ENCODE measurements at places on chromosomes 11 and 22. TPM values are rescaled to one million over a fixed set of nuclear protein-coding genes. Genes with fewer than 3 reads are reported as not detected.

Gene MS4A7
- total RNA-seq = 13.1 TPM

Gene BRSK2
- total RNA-seq = 0.52 TPM

Gene TCN1
- not detected for total RNA-seq

Gene TIMP3
- 250 TPM for total RNA-seq

Gene MMP10
- not detected for total RNA-seq

Gene TMEM179B
- total RNA-seq = 20.5 TPM

Gene SPDYC
- total RNA-seq = not detected

Gene TMPRSS4
- 0.30 TPM for total RNA-seq

Gene ESAM
- total RNA-seq = 40.0 TPM

Gene C11orf87
- 0.14 TPM for total RNA-seq

Gene UBASH3B
- total RNA-seq = 2.6 TPM

- no peak for DNase-seq
Observed at GRCh38 chr22:19940536-19941364, 822 bp upstream of the COMT start.

DNA sequence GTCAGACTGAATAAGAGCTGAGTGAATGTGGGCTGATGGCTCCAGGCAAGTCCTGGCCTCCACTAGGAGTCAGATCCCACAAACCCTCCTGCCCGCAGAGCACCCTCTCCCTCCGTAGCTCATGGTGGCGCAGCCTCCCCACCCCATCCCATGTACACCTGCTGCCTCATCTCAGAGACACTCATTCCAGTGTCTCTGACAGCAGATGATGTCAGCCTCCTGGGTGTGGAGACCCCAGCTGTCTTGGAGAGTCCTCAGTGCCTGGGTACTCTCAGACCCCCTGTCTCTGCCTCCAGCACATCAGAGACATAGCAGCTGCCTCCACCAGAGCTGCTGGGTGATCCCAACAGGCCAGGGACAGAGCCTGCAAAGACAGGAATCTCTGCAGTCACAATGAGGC lies 9.5 kb downstream of the IGLL5 start:
- no peak for DNase-seq

DNA sequence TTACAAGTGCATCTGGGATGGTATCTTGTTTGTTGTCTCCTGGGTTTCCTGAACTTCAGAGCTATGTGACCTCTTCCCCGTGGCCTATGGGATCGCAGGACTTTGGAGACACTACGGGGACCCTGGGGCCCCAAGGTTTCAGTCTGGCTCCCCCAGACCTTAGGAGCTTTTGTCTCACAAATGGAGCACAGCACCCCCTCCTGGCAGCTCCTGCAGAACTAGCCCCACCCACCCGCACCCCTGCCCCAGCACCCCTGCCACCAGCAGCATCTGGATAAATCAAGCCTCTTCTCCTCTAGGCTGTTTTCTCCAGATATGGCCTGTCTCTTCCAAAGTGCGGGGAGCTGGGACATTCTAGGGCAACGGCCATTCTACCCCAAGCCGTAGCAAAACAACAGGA lies 10.4 kb downstream of the RCOR2 start:
- no peak for DNase-seq

GRCh38 chr11:78722786-78723185 lies 148.1 kb upstream of the NARS2 start:
- no peak for DNase-seq

- no peak for DNase-seq
Observed at GRCh38 chr11:69003866-69004367, 9.1 kb downstream of the MRGPRF start.

DNA sequence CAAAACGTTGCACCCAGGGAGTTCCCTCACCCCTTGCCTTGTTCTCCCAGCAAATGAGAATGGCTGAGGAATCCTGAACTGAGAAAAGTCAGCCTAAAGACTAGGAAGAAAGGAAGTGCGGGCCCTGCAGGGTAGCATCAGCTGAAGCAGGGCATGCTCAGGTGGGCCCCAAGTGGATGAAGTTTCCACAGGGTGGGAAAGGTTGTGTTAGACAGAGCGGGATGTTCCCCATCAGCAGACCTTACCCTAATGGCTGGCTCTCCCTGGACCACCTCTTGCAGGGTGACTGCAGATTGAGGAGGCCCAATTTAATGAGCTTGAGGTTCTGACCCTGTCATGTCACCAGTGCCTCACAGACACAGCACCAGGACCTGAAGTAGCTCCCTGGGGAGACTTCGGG lies 81.5 kb upstream of the MYOD1 start:
- no peak for DNase-seq

GRCh38 chr11:134008634-134009071 lies 51.9 kb upstream of the IGSF9B start:
- no peak for DNase-seq

DNA sequence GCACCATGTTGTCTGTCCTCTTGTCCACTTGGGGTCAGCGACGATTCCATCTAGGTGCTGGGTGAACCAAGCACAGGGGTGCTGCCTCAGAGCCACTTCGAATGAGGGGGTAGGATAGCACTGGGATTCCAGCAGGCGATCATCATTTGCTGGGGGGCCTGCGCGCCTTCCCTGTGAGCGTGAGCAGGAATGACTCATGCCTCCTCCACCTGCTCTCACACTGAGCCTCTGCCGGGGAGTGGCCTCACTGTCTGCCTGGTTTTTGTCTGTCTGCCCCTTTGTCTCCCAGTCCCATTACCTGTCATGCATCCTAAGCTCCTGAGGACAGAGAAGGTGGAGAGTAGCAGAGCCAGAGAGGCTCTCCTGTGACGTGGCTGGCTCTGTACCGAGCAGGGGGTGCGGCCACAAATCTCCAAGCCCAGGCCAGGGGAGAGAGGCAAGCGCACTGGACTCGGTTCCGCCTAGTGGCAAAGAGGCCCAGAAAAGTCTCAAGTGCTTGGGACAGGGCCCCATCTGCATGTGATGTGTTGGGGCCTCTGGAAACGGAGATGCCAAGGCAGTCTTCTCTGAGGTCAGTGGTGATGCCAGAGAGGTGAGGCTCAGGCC lies 30.8 kb downstream of the RSPH14 start:
- DNase-seq = no peak

DNA sequence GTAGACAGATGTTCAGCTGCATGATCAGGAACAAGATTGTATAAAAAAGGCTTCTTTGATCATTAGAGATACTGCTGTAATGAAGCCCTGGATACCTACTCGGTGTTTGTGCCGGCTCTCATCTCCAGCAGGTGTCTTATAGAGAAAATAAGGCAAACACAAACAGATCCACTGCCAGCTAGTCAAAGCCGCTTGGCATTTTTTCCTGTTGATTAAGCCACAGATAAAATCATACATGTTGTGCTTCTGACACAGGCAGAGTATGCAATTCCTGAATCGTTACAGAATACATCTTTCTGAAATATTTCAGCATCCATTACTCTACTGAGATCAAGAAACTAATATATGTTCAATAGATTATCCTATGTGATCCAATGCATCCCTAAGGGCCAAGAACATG lies 206.9 kb downstream of the CADM1 start:
- no peak for DNase-seq

GRCh38 chr11:128662076-128662475 lies 31.8 kb upstream of the FLI1 start:
- DNase-seq = no peak

- DNase-seq = no peak
Observed at GRCh38 chr11:120186456-120186773, 24.4 kb upstream of the OAF start.

DNA sequence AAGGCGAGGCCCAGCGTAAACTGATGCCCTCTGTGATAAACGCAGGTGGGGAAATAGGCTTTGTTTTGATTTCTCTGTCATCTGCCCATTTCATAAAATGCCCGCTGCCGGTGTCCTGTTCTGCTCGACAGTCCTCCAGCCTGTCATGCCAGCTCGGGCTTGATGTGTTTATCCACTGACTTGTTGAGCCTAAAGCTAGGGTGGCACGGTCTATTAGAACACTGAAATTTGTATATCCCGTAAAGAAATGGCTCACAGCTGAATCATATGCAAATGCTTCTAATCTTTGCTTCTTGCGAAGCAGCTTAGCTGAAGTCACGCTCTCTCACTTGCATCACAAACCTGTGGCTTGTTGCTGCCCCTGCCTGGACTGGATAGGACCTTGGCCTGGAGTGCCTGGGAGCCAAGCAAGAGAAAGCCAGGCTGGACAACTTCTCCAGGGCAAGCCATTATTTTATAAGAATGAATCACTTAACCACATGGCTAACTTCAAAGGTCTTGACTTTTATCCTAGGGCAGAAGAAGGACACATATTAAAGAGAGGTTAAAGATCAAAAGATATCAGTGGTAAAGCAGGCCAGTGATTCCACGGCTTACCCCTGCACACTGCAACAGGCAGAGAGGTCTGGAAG lies 33.1 kb downstream of the EHF start:
- no peak for DNase-seq

GRCh38 chr11:110518809-110519514 lies 89.2 kb downstream of the FDX1 start:
- DNase-seq = no peak

DNA sequence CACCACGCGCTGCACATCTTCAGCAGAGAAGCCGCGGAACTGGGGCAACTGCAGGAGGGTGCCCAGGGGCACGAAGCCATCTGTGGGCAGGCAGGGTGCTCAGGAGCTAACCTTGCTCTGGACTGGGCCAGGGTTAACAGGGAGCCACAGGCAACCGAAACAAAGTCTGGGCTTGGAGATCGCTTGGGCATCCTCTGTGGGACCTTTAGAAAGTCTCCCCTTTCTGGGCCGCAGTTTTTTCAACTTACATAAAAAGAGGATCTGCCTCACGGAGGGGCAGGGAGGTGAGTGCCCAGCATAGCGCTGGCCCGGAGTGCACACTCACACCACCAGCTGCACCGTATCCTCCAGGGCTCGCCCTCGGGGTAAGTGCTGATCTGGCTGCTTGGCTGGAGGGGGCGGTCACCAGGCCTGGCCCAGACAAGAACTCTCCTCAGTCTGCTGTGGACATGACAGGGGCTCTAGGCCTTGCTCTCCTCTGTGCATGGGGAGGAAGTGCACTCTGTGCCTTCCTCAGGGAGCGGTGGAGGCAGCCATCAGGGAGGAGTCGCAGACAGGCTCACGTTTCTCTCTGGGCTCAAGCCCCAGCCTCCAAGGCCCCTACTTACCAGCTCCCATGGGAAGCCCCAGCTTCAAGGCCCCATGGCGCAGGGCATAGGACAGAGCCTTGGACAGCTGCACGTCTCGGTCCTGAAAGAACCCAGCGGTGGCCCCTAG lies 937 bp downstream of the TRPT1 start:
- no peak for DNase-seq

DNA sequence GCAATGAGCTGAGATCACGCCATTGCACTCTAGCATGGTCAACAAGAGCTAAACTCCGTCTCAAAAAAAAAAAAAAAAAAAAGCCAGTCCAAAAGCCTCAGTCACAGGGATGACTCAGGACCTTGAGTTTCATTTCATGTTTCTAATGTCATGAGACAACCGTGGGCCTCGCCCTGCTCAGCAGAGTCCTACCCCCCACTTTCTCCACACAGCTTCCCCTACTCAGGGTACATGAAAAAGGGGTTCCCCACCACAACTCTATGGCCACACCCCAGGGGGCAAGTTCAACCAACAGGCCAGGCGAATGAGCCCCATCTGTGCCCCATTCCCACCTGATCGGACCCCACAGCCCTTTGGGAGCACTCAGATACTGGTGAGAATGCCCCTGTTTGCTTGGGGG lies 24.3 kb upstream of the ADA2 start:
- no peak for DNase-seq

Measured in left ventricle myocardium inferior (tissue), 1 donor.